ENCODE measurements at places on chromosomes 3 and 15. TPM values are rescaled to one million over a fixed set of nuclear protein-coding genes. Genes with fewer than 3 reads are reported as not detected.
A peak's percentile ranks its signal among the peaks of the same experiment; 100 is the strongest.

Gene CLDN16
- polyA plus RNA-seq: 35.9 TPM

Gene KBTBD8
- polyA plus RNA-seq: 0.96 TPM

- DNase-seq: no peak
These were observed 875 bp upstream of the NT5DC2 start for GRCh38 chr3:52534281-52535183.

DNA sequence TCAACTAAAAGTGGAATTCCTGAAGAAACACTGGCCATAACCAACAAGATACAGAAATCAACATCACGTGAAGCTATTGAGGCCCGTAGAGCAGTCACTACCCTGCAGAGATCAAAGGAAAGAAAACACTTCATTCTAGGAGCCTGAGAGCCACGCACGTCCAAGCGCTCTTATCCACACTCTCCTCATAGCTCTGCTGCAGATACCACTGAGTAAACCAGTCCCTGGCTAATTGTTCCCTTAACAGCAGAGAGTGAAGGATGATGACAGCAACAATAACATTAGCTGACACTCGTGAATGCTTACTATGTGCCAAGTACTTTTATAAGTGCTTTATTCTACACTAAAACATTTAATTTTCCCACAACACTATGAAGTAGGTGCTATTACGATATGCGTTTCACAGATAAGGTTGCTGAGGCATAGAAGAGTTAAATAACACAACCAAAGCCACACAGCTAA lies 271.0 kb upstream of the GADL1 start:
- no peak for DNase-seq

- no peak for DNase-seq
These were observed 569.0 kb downstream of the TUSC7 start for GRCh38 chr3:117278424-117279190.

Gene DGKG
- polyA plus RNA-seq: 0.70 TPM

- DNase-seq: no peak
These were observed 556.3 kb upstream of the TBL1XR1 start for GRCh38 chr3:177753451-177754155.

DNA sequence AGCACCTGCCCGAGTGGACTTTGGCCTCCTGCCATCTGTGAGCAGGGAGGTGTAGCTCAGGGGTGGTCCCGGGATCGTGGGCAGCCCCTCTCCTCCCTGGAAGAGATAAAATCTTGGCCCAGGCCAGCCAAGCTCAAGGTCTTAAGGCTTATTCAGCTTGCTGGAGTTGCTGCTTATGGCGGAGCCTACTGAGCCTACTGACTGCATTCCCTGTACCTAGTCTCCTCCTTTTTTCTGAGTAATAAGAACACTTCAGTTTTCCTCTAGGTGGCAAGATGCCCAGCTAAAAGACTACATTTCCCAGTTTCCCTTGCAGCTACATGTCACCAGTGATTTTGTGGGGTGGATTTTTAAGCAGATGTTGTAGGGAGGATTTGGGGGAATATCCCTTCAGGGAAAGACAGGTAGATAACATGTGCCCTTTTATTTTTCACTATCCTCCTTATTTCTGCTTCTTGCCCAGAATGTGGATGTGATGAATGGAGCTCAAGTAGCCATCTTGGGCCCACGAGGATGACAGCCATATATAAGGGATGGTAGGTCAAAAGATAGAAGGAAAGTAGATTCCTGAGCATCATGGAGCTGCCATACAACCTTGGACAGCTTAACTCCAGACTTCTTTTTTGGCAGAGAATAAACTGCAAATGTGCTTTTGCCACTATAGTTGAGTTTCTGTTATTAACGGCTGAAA lies 41.4 kb upstream of the INSYN1 start:
- DNase-seq: no peak

Gene SCN11A
- polyA plus RNA-seq: 1.4 TPM

GRCh38 chr3:168220556-168220955 lies 124.8 kb upstream of the GOLIM4 start:
- no peak for DNase-seq

- DNase-seq: no peak
These were observed 4.4 kb upstream of the ZNF589 start for GRCh38 chr3:48236531-48236930.

- DNase-seq: peak; percentile 77
These were observed at the start of gene IGF1R for GRCh38 chr15:98647774-98648653. Gene IGF1R (plus strand): TSS chr15:98648539. CDS start chr15:98649582, 1,043 bp downstream.

GRCh38 chr15:81133782-81134461 lies at the start of gene CFAP161:
Gene CFAP161 (plus strand): TSS chr15:81134270. CDS start chr15:81134330, 60 bp downstream.
- DNase-seq: peak; percentile 75

- no peak for DNase-seq
These were observed 91.5 kb upstream of the CHD2 start for GRCh38 chr15:92808598-92809063.

- DNase-seq: no peak
These were observed 34.7 kb upstream of the RBP1 start for GRCh38 chr3:139574026-139574947.

Gene CADM2
- polyA plus RNA-seq: 0.70 TPM

DNA sequence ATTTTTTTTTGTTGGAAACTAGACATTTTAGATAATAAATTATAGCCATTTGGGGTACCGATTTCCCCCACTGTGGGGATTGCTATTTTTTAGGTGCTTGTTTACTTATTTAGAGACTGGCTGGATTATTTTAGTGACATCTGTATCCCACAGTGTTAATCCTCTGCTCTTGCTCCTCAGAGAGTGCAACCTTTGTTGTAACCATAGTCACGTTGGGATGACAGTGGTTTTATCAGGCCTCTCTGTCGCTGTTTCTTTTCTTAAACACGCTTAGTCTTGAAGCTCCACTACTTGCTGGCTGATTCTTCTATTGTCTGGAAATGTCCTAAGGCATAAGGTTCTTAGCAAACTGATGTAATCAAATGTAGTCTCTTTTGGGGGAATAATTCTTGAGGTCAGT lies 451.6 kb upstream of the SEMA6D start:
- DNase-seq: no peak

- DNase-seq: no peak
These were observed 345.3 kb downstream of the WDR72 start for GRCh38 chr15:53414167-53414566.

DNA sequence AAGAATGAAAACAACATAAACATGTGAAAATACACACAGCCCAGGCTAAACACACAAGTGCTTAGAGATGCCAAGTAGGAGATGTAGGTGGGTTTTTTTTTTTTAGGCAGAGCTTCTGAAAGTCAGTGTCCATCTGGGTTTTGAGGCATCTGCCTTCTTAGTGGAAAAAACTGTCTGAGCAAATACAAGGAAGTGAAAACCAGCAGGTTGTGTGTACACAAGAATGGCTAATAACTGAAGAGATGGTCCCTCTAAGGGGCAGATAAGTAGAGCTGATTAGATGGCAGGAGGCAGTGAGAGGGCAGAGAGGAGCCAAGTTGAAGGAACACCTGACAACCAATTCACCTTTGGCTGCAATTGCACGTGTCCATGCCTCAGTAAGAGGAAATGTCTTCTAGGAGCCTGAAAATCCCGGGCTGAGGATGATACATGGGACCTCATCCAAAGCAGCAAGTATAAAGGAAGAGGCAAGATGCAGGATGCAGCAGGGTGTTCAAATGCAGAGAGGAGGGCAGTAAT lies 34.9 kb downstream of the CYP19A1 start:
- no peak for DNase-seq
